ENCODE measurements at places on chromosomes 4 and X.

DNA sequence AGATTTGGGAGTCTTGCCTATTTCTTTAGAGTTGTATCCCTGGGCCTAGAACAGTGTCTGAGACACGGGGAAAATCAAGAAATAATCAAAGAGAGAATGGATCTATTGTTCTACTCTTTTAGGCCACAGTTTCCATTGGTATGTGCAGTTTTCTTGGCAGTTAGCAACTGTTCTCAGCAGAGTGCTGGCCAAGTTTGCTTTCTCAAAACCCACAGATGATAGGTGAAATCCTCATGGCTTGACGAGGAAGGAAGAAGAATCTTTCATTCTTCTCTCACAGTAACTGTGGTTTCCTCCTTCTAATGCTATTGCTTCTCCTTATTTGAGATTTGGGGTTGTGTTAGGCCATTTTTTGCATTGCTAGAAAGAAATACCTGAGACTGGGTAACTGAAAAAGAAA is 42.2 kb downstream of the AGA start:
- no peak for DNase-seq

DNA sequence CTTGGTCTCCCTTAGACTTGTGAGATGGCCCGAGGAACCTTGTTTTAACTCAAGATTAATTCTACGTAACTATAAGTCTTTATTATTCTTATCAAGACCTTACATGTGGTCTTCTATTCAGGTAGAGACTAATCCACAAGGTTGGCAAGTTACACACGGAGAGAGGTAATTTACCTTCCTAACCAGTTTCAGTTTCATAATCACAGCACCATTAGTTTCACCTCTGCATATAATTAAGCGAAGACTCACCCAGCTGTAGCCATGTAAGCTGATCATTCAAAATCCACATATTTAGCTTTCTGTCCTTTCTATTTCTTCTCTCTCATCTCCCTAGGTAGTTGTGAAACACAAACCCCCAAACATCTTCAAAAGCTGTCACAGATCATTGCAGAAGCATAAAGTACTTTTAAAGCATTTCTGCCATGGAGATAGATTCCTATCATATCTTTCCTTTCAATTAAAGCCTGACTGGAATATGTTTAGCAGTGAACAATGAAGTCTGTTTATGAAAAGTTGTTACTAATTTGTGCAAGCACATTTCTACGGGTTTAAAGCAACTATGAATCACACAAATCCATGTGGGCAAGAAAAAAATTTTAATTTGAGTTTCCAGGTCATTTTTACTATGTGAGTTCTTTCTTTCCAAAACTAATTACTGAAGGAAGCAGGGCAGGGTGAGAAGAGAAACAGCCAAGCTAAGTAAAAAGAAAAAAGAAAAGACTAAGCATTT is 78.5 kb downstream of the BTC start:
- DNase-seq = no peak

DNA sequence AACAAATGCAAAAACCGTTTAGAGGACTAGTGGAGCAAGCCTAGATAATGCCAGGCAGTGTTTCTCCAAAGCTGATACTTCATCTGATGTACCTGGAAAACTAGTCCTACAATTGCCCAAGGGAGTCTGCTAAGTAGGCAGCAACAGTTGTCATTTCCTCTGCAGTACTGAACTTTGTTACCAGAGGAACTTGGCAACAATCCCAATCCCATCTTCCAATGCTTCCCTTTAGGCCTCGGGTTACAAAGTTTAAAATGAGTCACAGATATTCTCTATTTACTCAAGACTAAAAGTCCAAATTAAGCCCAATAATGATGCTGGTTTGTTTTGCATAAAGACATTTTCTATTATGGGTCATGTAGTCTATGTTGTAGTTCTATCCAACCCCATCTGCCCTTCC is 120.0 kb upstream of the GLRA2 start:
- DNase-seq = no peak

DNA sequence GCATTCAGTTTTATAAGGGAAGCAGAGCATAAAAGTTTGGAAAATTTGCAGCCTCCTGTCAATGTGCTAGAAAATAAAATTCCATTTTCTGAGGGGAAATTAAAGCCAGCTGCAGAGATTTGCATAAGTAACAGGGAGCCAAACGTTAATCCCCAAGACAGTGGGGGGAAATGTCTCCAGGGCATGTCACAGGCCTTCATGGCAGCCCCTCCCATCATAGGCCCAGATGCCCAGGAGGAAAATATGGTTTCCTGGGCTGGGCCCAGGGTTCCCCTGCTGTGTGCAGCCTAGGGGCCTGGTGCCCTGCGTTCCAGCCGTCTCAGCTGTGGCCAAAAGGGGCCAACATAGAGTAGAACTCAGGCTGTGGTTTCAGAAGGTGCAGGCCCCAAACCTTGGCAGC is 9.3 kb downstream of the RNF4 start:
- no peak for DNase-seq

DNA sequence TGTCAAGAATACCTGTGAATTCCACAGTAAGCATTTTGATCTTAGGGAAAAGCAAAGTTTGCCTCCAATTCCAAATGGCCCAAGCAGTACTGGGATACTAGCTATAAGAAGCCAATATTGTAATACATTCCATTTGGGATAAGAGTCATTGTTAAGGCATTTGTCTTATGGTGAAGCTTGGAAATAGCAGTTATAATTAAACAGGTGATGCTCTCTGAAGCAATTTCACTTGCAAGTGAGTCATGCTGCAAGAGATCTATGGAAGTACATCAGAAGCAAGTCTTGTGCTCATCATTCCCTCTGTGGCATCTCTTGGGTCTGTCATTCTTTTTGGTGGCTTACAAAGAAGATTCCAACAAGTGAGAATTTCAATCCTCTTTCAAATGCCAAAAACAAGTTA is 386.4 kb upstream of the RPS6KA3 start:
- DNase-seq = no peak
